ENCODE measurements at places on chromosomes 11 and 22.

DNA sequence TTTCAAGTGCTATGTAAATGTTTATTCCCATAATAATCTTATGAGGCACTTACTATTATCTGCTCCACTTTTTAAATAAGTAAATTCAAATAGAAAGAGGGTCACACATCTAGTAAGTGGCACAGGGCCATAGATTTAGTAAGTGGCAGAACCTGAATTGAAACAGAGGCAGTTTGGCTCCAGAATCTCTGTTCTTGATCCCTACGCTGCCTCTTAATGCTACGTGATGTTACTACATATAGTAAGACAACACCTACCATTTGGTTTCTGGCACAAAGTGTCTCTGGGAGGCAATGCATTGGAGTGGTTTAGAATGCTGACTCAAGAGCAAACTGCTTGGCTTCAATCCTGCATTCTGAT is 1018.3 kb downstream of the DLG2 start:
- no peak overlapping the region for H3K27ac ChIP-seq
- no peaks in the 10 kb centered on the region for H3K4me1 ChIP-seq
- no peaks in the 10 kb centered on the region for H3K36me3 ChIP-seq
- H3K27me3 ChIP-seq, result no peaks in the 10 kb centered on the region

DNA sequence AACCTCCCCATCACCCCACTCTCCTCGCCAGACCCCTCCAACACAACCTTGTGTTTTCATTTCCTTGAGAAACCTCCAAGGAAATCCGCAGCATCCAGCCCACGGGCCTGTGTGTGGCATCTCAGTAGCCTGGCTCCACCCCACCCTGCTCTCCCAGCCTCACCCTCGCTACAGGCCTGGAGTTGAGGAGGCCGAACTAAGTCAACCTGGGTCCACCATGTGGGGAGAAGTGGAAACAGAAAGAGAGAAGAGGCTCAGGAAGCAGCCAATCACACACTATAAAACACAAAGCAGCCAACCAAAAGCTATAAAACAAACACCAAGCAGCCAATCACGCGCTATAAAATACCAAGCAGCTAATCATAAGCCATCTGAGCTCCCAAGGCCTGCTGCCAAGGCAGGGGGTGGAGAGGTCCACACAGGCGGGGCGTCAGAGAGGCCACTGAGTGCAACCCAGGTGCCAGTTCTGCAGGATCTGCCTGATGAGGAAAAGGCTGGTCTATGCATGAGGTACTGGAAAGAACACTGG is 72.0 kb downstream of the MICAL3 start:
- no peaks in the 10 kb centered on the region for H3K36me3 ChIP-seq
- H3K4me1 ChIP-seq, result peaks cover 27% of the 10 kb centered on the region
- H3K4me3 ChIP-seq, result no peak overlapping the region
- H3K27ac ChIP-seq, result no peak overlapping the region
- DNase-seq, result no peak
- no peaks in the 10 kb centered on the region for H3K27me3 ChIP-seq

GRCh38 chr11:107916671-107917241 is 11.5 kb upstream of the RAB39A start:
- DNase-seq, result no peak
- H3K4me1 ChIP-seq, result no peaks in the 10 kb centered on the region
- H3K27ac ChIP-seq, result no peak overlapping the region

DNA sequence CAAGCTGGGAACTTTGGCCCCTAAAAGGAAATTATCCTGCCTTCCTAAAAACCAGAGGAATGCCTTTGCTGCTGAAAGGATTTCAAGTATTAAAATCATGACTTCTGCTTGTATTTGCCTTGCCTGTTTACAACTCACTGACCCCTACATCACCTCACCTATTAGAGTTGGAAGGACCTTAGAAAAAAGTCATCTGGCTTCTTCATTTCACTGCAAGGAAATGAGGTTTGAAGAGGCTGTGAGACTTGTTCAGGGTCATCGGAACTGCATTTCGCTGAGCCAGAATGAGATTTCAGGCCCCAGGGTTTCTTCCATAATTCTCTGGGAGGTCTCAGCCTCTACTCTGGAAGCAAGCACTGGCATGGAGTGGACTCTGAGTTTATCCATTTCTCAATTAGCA is 304.1 kb downstream of the BUD13 start:
- no peak for DNase-seq
- no peaks in the 10 kb centered on the region for H3K4me1 ChIP-seq

DNA sequence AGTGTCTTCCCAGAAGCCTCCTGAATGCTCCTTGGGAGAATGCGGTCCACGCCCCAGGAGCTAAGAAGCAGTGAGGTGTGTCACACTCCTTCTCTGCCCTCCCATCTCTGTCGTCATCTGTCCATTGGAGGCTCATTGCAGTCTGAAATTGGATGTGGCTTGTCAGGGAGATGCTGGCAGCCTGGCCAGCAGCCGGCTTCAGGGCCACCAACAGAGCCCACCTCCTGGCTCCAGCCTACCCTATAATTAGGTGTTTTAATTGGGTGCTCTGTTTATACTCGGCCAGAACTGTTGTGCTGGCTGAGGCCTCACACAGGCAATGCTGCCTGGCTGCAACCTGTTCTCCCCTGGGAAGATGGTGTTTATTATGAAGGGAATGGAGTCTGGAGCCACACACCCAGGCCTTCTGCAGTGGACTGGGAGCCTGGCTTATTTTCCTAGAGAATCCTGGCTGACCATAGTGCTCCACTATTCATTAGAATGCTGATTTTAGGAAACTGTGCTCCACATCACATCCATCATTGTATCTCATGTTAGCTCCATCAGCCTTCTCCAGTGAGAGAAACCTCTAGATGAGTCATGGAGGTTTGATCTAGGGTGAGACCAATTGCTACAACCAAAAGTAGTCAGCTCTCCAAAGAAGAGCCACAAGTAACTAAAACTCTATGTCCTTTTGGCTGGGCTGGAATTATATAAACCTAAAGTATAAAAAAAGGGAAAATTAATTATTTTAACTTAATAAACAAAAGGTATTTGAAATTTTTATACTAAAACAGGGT is 86.8 kb upstream of the CRTAM start:
- peaks cover 27% of the 10 kb centered on the region for H3K4me1 ChIP-seq
- H3K27me3 ChIP-seq, result no peaks in the 10 kb centered on the region
- H3K36me3 ChIP-seq, result peaks cover 2% of the 10 kb centered on the region
- no peak overlapping the region for H3K27ac ChIP-seq

GRCh38 chr11:102611291-102611690 is 13.8 kb downstream of the MMP20 start:
- peaks cover 7% of the 10 kb centered on the region for H3K4me1 ChIP-seq
- DNase-seq, result no peak
- no peak overlapping the region for H3K27ac ChIP-seq
- H3K4me3 ChIP-seq, result no peak overlapping the region
- no peaks in the 10 kb centered on the region for H3K36me3 ChIP-seq
- no peaks in the 10 kb centered on the region for H3K27me3 ChIP-seq

DNA sequence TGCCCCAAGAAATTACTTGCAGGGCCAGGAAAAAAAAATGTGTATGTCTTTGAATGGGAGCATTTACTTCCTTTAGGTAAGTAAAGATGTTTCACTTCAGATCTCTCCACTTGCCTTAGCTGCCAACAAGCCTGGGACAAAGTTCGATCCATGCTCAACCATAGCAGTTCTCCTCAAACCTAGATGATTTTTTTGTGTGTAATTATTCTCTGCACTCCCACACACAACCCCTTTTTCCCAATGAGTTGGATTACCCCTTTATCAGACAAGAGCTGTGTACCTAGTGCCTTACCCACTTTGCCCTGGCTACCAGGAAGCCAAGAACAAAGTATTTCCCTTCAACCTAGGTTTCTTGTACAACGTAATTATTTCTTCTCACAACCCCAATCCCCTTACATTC is 35.6 kb downstream of the TPBGL start:
- peak overlapping the region; percentile 89 for H3K27ac ChIP-seq
- H3K4me3 ChIP-seq, result peak overlapping the region; percentile 72
- H3K4me1 ChIP-seq, result peaks cover 61% of the 10 kb centered on the region

DNA sequence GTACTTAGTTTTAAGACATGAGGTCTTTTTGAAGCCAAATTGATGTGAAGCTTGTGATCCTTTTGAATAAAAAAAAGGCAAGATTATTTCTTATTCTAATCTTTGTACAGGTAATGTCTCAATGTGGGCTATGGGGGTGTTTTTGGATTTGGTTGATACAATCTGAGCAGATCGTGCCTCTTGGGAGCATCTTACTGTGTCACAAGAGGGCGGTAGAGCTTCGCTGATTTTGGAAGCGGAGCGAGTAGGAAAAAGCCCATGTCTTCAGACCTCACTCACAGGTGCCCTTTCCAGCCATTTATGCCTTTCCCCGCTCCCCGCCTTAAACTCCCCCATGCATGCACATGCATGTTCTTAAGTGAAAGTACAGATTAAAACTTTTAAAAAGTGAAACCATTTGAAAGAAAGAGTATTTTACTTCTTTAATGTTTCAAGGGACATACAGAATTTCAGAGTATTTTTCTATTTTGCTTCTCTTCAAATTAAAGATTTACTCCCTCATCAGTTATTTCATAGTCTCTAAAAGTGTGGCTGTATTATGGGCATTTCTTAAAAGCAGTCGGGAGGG is 18.8 kb downstream of the DDX25 start:
- H3K36me3 ChIP-seq, result no peaks in the 10 kb centered on the region
- peak; percentile 31 for DNase-seq

DNA sequence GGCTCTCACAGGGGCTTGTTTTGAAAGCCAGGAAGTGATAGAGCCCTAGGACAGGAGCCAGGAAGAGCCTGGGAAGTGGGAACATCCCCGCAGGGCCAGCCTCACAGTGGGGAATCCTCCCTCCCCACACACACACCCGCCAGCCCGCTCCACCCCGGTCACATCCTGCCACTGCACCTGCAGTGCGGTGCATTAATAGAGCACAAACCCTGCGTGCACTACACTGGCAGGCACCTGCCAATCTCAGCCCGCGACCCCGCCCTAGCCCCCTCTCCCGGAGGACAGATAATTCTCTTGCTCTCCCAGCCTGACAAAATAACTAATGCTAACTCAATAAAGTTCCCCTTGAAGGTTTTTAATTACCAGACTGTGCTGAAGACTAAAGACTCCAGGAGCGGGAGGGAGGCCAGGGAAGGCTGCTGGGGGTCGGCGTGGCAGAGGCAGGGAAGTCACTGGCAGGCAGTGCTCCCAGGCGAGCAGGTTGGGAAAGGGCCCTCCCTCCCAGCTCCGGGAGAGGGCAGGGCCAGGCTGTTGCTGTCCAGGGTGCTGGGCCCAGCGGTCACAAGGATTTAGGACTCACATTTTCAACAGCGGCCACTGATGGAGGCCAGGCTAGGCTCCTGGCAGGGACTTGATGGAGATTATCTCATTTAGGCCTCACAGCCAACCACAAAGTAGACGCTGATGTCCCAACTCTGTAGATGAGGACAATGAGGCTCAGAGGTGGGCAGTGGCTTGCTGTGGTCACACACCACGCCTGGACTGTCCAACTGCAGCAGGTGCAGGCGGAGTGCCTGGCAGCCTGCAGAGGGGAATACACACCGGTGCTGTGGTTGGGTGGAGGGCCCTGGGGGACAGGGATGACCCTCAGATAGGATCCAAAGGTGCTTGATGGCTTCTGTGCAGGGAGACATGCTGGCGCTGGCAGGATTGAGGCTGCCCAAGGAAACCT is 23.9 kb upstream of the TCF20 start:
- H3K4me1 ChIP-seq, result peaks cover 39% of the 10 kb centered on the region
- peaks cover 3% of the 10 kb centered on the region for H3K36me3 ChIP-seq
- no peak for DNase-seq
- no peak overlapping the region for H3K4me3 ChIP-seq
- no peaks in the 10 kb centered on the region for H3K27me3 ChIP-seq
- peak overlapping the region; percentile 38 for H3K27ac ChIP-seq

GRCh38 chr11:116240710-116241109 is 532.1 kb downstream of the BUD13 start:
- no peak overlapping the region for H3K4me3 ChIP-seq
- H3K4me1 ChIP-seq, result no peaks in the 10 kb centered on the region
- no peaks in the 10 kb centered on the region for H3K36me3 ChIP-seq
- no peak for DNase-seq

DNA sequence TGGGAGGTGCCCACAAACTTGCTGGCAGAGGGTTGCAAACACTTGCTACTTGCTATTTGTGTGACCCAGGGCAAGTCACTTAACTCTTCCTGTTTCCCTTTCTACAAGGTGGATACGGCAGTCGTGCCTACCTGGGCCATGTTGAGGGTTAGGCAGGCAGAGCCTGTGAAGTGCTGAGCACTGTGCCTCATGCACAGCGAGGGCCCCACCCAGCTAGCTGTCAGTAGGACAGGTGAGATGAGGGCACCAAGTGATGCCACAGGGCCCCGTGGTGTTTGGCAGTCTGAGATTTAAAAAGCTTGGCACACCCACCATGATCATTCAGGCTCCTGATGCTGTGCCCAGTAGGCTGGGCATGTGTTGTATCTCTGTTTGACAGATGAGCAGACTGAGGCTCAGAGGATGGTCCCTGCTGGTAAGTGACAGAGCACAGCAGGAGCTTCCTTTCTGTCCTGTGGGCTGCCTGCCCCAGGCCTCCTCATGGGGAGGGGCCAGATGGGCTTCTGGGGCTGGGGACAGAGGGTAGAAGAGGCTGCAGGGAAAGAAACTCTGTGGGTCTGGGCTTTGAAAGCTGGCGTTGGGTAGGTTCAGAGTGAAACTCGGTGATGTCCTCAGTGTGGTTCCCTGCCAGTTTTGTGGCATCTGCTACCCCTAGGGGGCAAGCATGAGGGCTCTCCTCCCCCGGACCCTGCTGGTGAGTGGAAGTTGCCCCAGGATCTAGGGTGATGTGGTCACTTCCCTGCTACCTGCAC is 59.3 kb downstream of the TSPAN18 start:
- H3K27me3 ChIP-seq, result no peaks in the 10 kb centered on the region
- no peaks in the 10 kb centered on the region for H3K36me3 ChIP-seq
- no peaks in the 10 kb centered on the region for H3K4me1 ChIP-seq
- H3K27ac ChIP-seq, result no peak overlapping the region

DNA sequence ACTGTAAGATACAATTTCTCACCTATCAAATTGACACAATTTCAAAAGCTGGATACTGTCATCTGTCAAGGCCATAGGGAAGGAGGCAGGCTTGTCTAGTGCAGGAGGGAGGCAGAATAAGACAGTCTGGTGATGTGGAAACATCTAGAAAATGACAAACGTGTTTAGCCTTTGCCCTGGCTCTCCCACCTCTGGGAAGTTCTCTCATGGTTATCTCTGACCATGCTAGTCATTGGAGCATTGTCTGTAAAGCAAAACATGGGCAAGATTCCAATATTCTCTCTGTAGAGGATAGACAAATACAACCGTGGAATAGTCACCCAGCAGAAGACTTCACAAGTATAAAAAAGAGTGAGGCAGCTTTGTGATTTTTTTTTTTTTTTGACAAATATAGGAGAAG is 9.1 kb upstream of the SERHL2 start:
- peaks cover 6% of the 10 kb centered on the region for H3K4me1 ChIP-seq
- no peaks in the 10 kb centered on the region for H3K36me3 ChIP-seq
- DNase-seq, result no peak
- H3K4me3 ChIP-seq, result no peak overlapping the region
- H3K27me3 ChIP-seq, result no peaks in the 10 kb centered on the region
